ENCODE measurements at places on chromosomes 11 and 22.

- DNase-seq: no peak
These were observed 108.8 kb upstream of the CD44 start for GRCh38 chr11:35029979-35030682.

- DNase-seq: no peak
These were observed 274.6 kb downstream of the BRD1 start for GRCh38 chr22:49553076-49553475.

- no peak for DNase-seq
These were observed 249.6 kb upstream of the B3GAT1 start for GRCh38 chr11:134661660-134662059.

- peak; percentile 37 for DNase-seq
These were observed 35.0 kb downstream of the TPBGL start for GRCh38 chr11:75275581-75275980.

- DNase-seq: no peak
These were observed 53.0 kb downstream of the RELT start for GRCh38 chr11:73429121-73429750.

DNA sequence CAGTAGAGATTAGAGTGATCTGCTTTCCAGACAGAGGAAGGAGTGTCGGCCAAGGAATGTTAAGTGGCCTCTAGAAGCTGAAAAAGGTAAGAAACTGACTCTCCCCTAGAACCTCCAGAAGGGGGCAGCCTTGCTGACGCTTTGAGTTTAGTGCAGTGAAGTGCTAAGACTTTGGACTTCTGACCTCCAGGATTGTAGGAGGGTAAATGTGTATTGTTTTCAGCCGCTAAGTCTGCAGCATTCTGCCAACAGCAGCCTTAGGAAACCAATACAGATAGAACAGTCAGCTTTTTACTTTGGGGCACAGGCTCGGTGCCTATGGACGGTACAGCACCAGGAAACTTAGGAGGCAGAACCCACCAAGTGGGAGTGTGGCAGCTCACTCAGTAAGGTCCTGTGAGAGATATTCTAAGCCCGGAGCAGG is 3.6 kb upstream of the TBC1D22A start:
- DNase-seq: no peak

GRCh38 chr11:100963375-100963774 is 166.2 kb downstream of the PGR start:
- DNase-seq: no peak

DNA sequence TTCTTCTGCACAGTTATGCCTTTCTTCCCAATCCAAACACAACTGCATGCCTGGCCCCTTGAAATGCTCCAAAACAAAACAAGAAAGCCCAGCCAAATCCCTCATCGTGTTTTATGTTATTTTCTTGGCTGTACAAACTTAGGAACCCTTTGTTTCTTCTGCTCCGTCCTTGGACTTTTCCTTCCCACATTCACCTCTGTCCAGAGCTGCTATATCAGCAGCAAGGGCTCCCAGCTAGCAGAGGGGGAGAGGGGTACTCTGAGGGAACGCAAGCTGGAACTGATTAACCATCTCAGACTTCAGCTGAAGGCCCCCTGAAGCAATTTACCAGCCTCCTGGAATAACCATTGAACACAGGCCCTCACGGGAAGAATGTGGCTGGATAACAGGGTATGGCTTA is 214.7 kb downstream of the TENM4 start:
- DNase-seq: no peak

GRCh38 chr11:62340269-62340901 is 3.1 kb downstream of the ASRGL1 start:
- DNase-seq: peak; percentile 37

- no peak for DNase-seq
These were observed 59.1 kb downstream of the CLMP start for GRCh38 chr11:123135863-123136446.

GRCh38 chr11:70954471-70954870 is 297.9 kb downstream of the SHANK2 start:
- no peak for DNase-seq

GRCh38 chr11:17905477-17905876 is 107.4 kb downstream of the SERGEF start:
- DNase-seq: no peak

- no peak for DNase-seq
These were observed 378.8 kb downstream of the BUD13 start for GRCh38 chr11:116394022-116394421.

GRCh38 chr11:9708544-9708943 is 44.7 kb downstream of the SWAP70 start:
- no peak for DNase-seq
